ENCODE measurements at places on chromosomes 2 and 18.

GRCh38 chr18:71597219-71597618 lies 946.9 kb downstream of the CBLN2 start:
- no peak for DNase-seq

DNA sequence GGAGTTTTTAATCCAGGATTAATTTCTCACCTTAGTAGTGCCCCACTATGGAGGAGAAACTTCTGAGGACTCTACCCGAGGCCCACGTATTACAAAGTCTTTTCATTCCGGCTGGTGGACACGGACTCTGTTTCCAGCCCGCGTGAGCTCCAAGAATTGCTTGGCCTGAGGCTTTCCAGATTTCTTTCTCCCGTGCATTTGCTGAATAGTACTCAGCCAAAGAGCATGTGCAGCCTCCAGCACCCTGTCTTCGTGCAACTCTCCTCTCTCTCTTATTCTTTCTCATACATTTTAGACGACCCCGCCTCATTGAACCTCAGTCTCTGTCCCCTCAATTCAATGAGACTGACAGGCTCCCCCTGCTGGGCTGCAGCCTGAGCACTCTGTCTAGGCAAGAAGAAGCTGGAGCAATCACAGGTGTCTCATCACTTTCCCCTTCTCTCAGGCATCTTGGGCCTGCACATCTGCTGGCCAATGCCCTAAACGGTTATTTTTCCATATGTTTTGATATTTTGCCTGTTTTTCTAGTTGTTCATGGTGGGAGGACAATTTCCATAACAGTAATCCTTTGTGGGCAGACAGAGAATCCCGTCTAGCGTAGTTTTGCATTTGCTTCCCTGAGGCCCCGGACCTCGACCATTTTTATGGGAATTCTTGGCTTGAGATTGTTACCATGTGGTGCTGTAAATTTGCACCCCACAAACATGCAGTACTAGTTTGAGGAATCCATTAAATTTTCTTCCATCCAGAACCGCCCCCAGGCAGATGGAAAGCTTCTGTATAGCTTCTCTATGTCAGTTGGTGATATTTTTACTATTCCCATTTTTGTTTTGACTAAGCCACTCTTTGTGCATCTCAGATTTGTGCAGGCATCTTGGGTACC lies 50.1 kb upstream of the LPIN2 start:
- peak; percentile 79 for DNase-seq

DNA sequence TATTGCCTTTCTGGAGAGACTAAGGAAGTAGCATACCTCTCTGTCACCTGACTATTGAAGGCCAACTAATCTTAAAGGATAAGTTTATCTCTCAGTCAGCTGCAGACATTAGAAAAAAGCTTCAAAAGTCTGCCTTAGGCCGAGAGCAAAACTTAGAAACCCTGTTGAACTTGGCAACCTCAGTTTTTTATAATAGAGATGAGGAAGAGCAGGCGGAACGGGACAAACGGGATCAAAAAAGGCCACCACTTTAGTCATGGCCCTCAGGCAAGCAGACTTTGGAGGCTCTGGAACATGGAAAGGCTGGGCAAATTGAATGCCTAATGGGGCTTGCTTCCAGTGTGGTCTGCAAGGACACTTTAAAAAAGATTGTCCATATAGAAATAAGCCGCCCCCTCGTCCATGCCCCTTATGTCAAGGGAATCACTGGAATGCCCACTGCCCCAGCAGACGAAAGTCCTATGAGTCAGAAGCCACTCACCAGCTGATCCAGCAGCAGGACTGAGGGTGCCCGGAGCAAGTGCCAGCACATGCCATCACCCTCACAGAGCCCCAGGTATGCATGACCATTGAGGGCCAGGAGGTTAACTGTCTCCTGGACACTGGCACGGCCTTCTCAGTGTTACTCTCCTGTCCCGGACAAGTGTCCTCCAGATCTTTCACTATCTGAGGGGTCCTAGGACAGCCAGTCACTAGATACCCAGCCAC lies 61.5 kb upstream of the FAM98A start:
- no peak for DNase-seq

DNA sequence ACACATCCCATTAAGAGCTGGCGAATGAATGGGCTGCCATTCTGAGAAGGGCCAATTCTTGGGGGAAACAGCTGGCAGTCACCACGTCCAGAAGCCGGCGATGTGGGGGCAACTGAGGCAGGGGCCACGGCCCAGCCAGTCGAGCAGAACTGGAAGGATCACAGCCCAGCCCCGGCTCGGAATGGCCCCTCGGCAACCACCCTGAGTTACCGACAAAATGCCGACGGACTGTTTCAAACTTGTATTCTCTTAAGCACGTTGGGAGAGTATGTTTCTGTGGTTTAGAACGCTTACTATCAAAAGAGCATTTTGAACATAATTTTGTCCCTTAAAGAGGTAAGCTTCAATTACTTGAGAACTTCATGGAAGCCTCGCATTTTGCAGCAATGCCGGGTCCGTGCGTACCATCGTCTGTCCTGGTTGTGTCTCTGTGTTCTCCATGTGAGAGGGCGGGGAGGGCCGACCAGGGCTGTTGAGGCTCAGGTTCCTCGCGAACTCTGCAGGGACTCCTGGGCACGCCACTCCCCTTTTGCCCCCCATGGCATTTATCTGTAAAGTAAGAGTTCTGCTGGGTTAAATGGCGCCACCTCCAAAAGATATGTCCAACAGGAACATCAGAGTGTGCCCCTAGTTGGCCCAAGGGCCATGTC lies 155.9 kb downstream of the TWIST2 start:
- DNase-seq, result no peak

GRCh38 chr2:39118786-39119499 lies 1.9 kb downstream of the SOS1 start:
- peak; percentile 39 for DNase-seq

DNA sequence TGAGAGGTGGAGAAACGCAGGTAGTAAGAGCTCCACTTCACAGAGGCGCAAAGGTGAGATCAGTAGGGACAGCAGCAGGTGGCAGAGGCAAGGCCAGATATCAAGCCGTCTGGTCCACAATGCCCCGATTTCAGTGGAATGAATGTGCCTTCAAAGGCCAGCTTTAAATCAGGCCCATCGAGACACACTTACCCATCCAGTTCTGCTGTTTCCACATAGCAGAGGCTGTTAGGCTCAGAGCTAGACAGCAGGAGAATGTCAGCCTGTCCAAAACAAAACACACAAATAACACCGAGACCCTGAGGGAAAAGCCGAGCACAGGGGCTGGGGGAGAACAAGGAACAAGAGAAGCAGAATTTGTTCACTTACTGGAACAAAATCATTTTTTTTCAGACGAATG lies 75.8 kb upstream of the NARS1 start:
- DNase-seq, result no peak

GRCh38 chr2:205746420-205746785 lies 64.1 kb downstream of the NRP2 start:
- no peak for DNase-seq

GRCh38 chr18:63617049-63617914 lies 26.8 kb downstream of the SERPINB4 start:
- DNase-seq, result no peak

- no peak for DNase-seq
These were observed 511 bp downstream of the MOB4 start for GRCh38 chr2:197516393-197516761.

GRCh38 chr2:222903234-222904220 lies 42.7 kb downstream of the ACSL3 start:
- peak; percentile 50 for DNase-seq

DNA sequence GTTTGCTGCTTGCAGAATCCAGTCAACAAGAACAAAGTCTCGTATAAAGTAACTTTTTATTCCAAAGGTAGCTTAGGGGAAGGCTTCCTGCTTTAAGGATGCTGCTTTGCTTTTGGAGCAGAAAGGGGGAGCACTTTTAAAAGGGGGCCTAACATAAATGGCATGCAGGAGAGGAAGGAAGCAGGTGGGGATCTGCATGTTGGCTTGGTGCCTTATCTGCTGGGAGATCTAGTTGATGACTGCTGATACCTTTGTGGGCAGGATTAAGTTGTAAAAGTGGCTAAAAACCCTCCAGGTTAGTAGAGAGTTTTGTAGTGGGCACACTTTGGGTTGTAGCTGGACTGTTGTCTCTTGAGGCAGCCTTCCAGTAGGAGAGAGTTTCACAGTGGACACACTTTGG lies 22.5 kb downstream of the UBR3 start:
- DNase-seq, result no peak

GRCh38 chr2:200007306-200007705 lies 51.9 kb downstream of the MAIP1 start:
- no peak for DNase-seq

- no peak for DNase-seq
These were observed 81.0 kb downstream of the CHN1 start for GRCh38 chr2:174924061-174924693.

DNA sequence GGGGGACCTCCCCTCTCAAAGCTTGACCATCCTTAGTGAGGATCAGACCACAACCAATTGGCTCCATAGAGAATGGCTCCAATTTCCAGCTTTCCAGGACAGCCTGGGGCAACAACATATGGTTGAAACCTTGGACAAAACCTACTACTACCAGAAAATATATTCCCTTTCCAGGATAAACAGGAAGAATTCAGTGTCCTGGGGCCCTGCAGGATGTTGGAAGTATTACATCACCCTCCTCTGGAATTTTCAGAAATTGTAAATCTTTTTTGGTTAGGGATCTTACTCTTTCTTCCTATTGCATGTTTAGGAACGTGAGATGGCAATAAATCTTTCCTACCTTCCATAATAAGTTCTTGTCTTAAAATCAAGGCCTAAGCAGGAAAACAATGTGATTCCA lies 158.9 kb upstream of the MEIS1 start:
- no peak for DNase-seq

- no peak for DNase-seq
These were observed 14.6 kb downstream of the ASAP2 start for GRCh38 chr2:9221223-9221622.
